ENCODE measurements at places on chromosomes 16 and 17.

GRCh38 chr17:83144421-83145357 lies 65.3 kb downstream of the METRNL start:
- DNase-seq, result no peak

DNA sequence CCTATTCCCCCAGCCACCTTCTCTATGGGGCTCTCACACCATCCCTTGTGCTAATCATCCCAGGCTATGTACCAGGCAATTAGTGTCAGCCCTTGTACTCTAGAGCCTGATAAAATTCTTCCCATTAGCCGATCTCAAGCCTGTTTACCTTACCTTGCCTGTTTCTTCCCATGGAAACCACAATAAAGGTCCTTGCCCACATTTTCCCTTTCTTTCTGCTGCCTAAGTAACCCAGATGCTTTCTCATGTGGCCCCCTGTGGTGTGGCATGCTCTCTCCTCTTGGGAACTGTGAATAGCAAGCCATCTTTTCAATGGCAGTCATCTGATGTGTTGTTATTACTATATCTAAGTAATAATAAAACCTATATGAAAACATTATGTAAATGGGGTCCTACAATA lies 265.8 kb upstream of the ELAC2 start:
- DNase-seq, result no peak

- no peak for DNase-seq
Observed at GRCh38 chr17:36807496-36808179, 129.6 kb upstream of the LHX1 start.

- DNase-seq, result no peak
Observed at GRCh38 chr17:76670020-76670717, 26.6 kb upstream of the ST6GALNAC1 start.

GRCh38 chr17:58005031-58005727 lies 1.9 kb downstream of the SRSF1 start:
- DNase-seq, result no peak

- no peak for DNase-seq
Observed at GRCh38 chr16:1870365-1871082, 1.4 kb downstream of the MEIOB start.

GRCh38 chr17:18259621-18260331 lies 686 bp upstream of the MIEF2 start:
- no peak for DNase-seq

- no peak for DNase-seq
Observed at GRCh38 chr17:78650093-78650715, 73.0 kb upstream of the DNAH17 start.

DNA sequence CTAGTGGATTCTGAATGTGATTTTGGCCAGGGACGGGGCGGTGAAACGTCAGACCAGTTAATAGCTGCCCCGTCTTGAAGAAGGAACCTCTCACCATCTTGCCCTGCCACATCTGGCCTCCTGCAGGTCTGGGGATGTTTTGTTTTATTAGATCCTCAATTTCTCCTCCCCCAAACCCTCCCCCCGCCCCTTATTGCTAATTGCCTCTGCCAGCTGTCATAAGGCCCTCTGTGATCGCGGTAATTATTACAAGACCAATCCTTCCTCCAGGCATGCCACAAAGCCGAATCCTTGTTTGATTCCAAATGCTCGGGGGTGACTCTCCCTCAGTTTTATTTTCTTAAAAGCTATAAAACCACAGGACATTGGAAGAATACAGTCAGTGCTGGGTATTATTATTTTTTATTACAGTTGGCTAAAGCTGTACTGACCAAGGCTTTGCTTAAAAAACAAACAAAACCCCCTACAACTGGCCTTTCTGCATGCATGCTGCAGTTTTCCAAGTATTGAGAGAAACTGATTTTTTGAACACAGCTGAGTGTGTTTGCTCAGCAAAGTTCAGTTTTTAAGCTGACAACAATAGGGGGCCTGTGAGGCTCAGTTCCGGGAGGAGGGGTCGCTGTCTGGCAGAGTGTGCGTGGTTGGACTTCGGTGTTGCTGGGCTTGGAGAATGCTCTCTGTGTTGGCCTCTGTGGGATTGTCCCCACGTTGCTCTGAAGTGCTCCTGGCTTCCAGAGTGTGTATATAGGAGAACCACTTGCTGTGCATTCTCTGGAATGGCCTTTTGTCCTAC lies 1.7 kb downstream of the KSR1 start:
- DNase-seq, result no peak

DNA sequence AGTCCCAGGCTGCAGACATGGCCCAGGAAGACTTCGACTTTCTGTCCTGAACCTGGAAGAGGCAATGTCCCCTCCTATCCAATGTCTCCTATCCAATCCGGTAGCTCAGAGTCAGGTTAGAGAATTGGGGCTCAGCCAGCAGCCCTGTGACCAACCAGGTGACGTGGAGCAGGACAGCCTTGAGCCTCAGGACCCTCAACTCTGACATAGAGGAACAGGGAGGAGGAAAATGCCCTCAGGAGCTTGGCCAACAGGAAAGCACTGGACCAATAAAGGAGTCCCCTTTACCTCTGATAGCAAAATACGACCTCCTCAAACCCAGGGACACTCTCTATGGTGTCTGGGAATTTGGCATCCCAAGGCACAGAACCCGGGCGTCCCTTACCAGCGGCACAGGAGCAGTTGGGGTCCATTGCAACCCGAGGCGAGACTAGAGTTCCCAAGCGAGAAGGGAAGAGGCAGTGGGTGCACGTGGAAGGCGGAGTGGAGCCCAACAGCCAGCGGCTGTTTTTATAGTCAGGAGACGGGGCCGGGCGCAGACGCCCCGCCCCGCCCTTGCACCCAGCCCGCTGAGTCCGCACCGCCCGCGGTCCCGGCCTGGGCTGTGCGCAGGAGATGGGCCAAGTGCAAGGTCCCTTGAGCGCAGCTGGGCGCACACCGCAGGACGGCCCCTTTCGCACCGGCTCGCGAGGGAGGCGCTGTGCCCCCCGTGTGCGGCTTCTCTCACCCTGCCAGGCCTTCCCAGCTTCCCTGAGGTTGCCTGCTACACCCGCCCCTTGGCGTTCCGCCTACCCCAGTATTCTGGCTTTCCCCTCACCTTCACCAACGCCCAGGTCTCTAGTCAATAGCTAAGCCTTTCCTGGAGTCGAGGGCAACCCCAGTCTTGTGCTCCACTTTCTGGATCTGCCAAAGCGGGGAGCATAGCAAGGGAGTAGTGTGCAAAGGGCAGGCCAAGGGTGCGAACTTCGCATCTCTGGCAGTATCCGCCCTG lies at the start of gene MT1G:
TSS of gene MT1G (minus strand) at position 485 of the 991 bp plus-strand sequence. CDS start at position 413, 72 bp downstream.
- DNase-seq, result no peak

- DNase-seq, result no peak
Observed at GRCh38 chr16:5604770-5605169, 507.2 kb upstream of the EEF2KMT start.

- no peak for DNase-seq
Observed at GRCh38 chr17:77294761-77295160, 154.0 kb downstream of the SEC14L1 start.

- no peak for DNase-seq
Observed at GRCh38 chr17:42832213-42832933, 824 bp upstream of the PSME3 start.

All from stimulated activated CD8-positive, alpha-beta memory T cell treated with anti-CD3 and anti-CD28 coated beads, Interleukin-12 subunit alpha, Interleukin-12 subunit beta, amount 100 ng/mL, for 1 hour (primary cell).